CD4-positive, alpha-beta memory T cell (primary cell): ENCODE measurements at places on chromosomes 12 and 14.

DNA sequence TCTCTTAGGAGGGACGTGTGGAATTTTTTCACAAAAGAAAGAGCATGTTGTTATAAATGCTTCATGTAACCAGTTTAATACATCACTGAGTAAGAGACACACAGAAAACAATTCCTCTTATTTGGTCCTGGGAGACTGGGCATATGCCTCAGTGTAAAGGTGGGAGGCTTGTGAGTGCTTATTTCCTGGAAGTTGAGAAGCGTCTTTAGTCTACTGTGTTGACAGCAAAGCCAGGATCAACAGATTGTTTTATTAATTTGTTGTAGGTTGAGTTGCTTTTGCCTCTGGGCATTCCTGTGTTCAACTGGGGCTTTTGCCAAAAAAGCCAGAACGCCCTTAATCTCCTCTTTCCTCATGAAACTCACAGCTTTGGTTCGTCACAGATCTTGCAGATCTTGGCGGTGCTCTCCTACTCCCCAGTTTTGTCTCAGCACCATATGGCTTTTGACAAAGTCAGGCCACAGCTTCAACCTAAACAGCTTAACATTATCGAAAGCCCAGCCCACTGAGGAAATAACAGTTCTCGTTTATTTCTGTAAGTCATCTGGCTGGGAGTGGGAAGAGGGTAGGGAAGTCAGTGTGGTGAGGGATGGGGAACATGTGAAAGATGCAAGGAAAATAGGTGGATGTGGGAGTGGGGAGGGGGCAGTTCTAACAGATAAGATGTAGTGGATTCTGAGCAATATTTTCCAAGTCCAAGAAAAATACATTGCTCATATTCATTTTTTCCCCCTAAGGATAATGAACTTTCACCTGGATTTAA lies 227.2 kb downstream of the DACT1 start:
- DNase-seq = no peak

GRCh38 chr12:27970401-27971120 lies 2.0 kb downstream of the PTHLH start:
- DNase-seq = no peak

- DNase-seq = no peak
Observed at GRCh38 chr12:94488463-94488862, 28.8 kb upstream of the CEP83 start.

GRCh38 chr14:28608851-28609828 lies 157.4 kb upstream of the FOXG1 start:
- DNase-seq = no peak

- DNase-seq = no peak
Observed at GRCh38 chr14:78308079-78308478, 137.9 kb downstream of the NRXN3 start.

DNA sequence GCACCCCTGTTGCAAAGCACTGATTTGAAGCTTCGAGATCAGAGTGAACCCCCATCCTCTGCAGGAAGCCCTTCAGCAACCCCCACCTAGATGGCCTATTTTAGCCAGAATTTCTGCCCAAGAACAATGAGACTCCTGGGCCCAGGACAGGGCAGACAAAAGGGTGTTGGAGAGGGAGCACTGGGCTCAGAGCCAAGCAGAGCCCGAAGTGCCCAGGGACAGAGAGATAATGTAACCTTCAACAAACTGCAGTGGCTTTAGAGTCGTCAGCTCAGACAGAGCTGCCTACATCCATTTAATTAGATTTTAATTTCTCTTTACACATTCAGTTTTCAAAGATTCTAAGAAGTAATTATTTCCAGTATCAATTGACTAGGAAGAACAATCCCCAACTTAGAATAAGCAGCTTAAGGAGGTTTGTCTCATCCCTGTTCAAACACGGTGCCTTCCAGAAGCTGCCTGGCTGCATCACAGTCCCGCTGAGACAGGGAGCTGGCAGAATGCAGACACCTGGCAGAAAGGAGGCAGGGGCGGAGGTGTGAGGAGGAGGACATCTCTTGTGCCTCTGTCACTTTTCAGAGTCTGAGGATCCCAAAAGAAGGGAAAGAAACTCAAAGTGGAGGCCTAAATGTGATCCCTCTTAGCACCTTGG lies 504.9 kb upstream of the CCDC196 start:
- no peak for DNase-seq

DNA sequence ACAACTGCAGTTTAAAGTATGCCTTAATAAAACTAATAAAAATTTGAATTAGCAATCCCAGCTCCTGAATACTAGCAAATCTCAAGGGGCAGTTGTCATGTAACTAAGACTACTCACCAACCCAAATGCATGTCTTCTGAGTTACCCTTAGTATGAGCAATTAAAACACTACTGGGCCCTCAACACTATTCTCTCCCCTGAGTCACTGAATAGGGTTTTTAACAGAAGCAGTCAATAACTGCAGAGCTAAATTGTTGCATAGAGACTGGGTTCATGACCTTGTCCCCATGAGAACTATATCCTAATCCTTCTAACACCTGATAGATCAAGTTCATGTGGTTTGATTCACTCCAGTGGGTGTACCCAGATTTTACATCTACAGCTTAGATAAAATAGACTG lies 38.8 kb downstream of the MDM1 start:
- DNase-seq = no peak

- no peak for DNase-seq
Observed at GRCh38 chr12:43988838-43989560, 153.1 kb downstream of the TMEM117 start.

- no peak for DNase-seq
Observed at GRCh38 chr14:52950410-52950897, 396 bp downstream of the FERMT2 start.

GRCh38 chr14:68513137-68513536 lies 279.7 kb downstream of the ZFP36L1 start:
- no peak for DNase-seq

- no peak for DNase-seq
Observed at GRCh38 chr12:64625243-64626077, 15.2 kb downstream of the RASSF3 start.

DNA sequence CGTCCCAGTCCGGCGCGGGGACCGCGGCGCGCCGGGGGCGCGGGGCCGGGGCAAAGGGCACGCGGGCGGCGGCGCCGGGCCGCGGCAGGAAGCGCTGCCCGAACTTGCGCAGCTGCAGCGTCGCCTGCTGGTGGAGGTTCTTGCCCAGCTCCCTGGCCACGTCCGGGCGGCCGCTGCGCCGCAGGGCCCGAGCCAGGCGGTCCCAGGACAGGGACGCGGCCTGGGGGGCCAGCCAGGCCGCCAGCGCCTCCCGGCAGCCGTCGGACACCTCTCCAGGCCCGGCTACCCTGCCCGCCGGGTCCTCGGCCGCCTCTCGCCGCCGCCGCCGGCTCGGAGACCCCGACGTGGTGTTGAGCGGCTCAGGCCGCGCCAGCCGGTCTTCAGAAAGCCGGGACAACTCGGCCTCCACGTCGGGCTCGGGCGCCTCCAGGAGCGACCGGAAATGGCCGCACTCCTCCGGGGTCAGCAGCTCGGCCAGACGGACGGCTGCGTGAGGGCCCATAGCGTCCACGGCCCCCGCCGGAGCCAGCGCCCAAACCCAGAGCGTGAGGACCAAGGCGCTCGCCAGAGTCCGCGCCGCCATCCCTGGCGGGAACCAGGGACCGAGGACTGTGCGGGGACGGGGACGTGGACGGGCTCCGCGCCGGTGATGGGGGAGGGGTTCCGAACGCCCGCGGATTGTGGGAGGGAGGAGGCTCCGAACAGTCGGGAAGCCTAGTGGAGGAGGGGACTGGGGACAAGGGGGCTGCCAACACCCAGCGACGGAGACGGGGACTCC lies 34.0 kb downstream of the FIGNL2 start:
- DNase-seq = peak; percentile 60

- no peak for DNase-seq
Observed at GRCh38 chr14:64081174-64081746, 212.9 kb downstream of the ESR2 start.

GRCh38 chr12:2284857-2285256 lies 232.1 kb downstream of the CACNA1C start:
- no peak for DNase-seq

DNA sequence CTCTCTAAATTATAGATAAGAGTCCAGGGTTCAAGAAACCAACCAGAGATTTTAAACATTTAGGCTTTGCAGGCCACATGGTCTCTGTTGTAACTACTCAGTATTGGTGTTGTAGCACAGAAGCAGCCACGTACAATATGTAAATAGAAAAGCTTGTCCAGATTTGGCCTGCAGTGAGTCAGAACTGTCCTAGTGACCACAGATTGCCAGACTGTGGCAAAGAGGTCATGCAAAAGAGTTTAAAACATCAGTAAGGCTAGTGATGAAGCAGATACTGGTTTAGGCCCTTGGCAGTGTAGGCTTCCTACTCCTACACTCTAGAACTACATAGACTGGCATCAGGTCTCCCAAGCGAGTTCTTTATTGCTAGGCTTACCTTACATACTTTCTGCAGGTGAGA lies 117.6 kb upstream of the GARIN6 start:
- DNase-seq = no peak

DNA sequence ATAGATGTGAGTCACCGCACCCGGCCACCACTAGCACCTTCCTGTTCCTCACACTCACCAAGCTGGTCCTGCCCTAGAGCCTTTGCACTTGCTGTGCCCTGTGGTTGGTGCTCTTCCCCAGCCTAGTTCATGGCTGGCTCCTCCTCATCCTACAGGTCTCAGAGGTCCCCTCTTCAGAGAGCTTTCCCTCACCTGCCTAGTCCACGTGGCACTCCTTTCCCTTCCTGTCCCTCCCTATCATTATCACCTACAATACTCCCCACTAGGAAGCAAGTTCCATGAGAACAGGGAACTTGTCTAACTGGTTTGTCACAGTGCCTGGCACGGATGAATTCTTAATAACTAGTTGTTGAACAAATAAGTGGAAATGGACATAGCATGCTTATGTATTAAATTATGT lies 24.0 kb upstream of the TMED10 start:
- no peak for DNase-seq

GRCh38 chr12:75350413-75350812 lies 15.9 kb downstream of the GLIPR1L1 start:
- no peak for DNase-seq

GRCh38 chr14:103233328-103233727 lies 100.7 kb upstream of the EIF5 start:
- no peak for DNase-seq

- DNase-seq = peak; percentile 15
Observed at GRCh38 chr14:90677484-90678050, 138.7 kb downstream of the TTC7B start.

GRCh38 chr12:58314610-58315009 lies 373.2 kb downstream of the ATP23 start:
- DNase-seq = no peak

- no peak for DNase-seq
Observed at GRCh38 chr12:46934374-46935111, 108.7 kb upstream of the SLC38A4 start.

GRCh38 chr12:10115890-10116289 lies 14.1 kb downstream of the CLEC7A start:
- no peak for DNase-seq

DNA sequence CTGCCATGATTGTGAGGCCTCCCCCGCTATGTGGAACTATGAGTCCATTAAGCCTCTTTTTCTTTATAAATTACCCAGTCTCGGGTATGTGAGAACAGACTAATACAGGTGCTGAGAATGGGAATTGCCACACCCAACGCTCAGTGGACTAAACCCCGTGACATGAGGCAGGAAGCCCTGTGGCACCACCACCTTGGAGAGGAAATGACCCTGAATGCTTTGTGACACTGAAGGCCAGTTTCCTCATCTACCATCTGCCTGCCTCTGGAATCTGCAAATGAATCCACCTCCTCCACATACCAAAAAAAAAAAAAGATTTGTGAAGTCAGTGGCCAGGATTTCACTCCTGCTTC lies 41.6 kb downstream of the NT5DC3 start:
- DNase-seq = no peak

GRCh38 chr14:35247777-35248475 lies 44.3 kb upstream of the PSMA6 start:
- no peak for DNase-seq

DNA sequence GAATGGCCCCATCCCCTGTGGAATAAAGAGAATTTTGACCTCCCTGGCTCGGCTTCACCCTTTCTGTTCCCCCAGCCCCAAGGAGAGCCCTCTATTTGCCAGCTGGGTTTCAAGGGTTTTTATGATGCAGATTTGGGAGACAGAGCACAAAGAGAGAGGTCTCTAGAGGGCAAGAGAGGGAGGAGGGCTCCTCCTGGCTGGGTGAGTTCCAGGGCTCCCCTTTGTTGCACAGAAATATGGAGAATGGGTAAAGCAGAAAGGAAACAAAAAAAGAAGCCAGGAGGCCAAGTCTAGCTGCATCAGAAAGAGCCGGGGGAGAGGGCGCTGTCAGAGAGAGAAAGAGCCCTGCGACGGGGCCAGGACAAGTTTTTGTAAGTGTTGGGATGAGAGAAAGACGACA lies 319.6 kb upstream of the RTL1 start:
- DNase-seq = no peak

GRCh38 chr14:55710506-55711041 lies 130.6 kb downstream of the KTN1 start:
- DNase-seq = no peak

DNA sequence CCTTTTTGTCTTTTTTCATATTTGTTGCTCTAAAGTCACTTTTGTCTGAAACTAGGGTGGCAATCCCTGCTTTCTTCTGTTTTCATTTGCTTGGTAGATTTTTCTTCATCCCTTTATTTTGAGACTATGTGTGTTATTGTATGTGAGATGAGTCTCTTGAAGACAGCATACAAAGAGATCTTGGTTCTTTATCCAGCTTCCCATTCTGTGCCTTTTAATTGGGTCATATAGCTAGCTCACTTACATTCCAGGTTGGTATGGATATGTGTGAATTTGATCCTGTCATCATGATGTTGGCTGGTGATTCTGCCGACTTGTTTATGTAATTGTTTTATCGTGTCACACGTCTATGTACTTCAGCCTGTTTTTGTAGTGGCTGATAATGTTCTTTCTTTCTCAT lies 267.7 kb upstream of the MGAT4C start:
- DNase-seq = no peak

GRCh38 chr12:6204533-6205143 lies 4.4 kb downstream of the CD9 start:
- DNase-seq = no peak

DNA sequence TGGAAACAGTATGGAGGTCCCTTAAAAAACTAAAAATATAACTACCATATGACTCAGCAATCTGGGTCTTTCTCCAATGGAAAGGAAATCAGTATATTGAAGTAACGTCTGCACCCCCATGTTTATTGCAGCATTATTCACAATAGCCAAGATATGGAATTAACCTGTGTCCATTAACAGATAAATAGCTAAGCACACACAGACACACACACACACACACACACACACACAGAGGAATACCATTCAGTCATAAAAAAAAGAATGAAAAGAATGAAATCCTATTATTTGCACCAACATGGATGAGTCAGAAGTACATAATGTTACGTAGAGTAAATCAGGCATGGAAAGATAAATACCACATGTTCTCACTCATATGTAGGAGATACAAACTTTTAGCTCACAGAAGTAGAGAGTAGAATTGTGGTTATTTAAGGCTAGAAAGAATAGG lies 4.7 kb downstream of the KLRK1 start:
- DNase-seq = no peak
